Progenitor cell of endocrine pancreas (in vitro differentiated cells): ENCODE measurements at places on chromosomes 16 and 17. TPM values are rescaled to one million over a fixed set of nuclear protein-coding genes. Genes with fewer than 3 reads are reported as not detected.

DNA sequence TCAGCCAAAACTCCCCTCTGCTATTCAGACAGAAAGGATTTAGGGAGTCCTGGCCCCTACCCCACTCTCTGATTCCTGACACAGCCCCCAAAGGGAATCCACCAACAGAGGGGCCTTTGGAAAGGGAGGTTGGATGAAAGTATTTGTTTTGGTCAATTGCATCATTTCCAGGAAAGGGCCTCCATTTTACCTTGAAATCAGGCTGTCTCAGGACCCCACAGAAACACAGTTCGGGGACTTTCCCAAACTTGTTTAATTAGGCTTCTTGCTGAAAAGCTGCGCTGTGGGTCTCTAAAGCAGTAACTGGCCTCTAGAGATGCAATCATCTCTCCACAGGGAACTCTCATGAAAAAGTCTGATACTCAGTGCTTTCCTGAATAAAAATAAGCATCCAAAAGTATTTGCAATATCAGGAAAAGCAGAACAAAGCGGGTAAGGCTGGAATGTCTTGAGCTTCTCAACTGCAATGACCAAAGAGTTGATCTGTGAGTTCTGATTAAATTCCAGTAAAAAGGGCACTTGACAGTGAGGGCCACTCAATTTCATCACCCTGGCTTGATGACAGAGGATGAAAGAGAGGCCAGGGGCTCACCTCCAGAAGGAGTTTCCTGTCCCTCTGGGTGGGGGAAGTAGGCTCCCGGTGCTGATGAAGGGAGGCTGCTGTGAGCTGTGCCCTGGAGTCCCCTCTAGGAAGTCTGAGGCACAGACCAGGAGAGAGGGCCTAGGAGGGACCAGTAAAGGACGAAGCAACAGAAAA, 36.3 kb downstream of the LYRM9 start:
- no peak overlapping the region for H3K4me3 ChIP-seq
- DNase-seq, result no peak
- no peaks in the 10 kb centered on the region for H3K27me3 ChIP-seq
- H3K27ac ChIP-seq, result no peak overlapping the region
- H3K4me1 ChIP-seq, result peaks cover 12% of the 10 kb centered on the region

RND2 gene
- total RNA-seq, result 12.4 and 14.6 TPM in 2 replicates

GRCh38 chr16:11459722-11460121, 114.5 kb downstream of the RMI2 start:
- no peak for DNase-seq
- no peak overlapping the region for H3K4me3 ChIP-seq
- H3K27ac ChIP-seq, result no peak overlapping the region
- no peaks in the 10 kb centered on the region for H3K4me1 ChIP-seq
- H3K27me3 ChIP-seq, result peaks cover 5% of the 10 kb centered on the region
- H3K36me3 ChIP-seq, result no peaks in the 10 kb centered on the region

- no peak overlapping the region for H3K27ac ChIP-seq
- no peaks in the 10 kb centered on the region for H3K36me3 ChIP-seq
Observed at GRCh38 chr16:65725156-65725845, 603.4 kb upstream of the CDH11 start.
